Hematopoietic multipotent progenitor cell treated with erythropoietin and hydrocortisone succinate and interleukin-3 and kit ligand, for 8 days (in vitro differentiated cells): ENCODE measurements at places on chromosomes 16 and 17.

- DNase-seq, result no peak
These were observed 42.5 kb downstream of the AKAP10 start for GRCh38 chr17:19935169-19935568.

- no peak for DNase-seq
These were observed 29.0 kb upstream of the EMP2 start for GRCh38 chr16:10609402-10609774.

GRCh38 chr16:52603015-52603414 lies 56.1 kb upstream of the TOX3 start:
- DNase-seq, result no peak

DNA sequence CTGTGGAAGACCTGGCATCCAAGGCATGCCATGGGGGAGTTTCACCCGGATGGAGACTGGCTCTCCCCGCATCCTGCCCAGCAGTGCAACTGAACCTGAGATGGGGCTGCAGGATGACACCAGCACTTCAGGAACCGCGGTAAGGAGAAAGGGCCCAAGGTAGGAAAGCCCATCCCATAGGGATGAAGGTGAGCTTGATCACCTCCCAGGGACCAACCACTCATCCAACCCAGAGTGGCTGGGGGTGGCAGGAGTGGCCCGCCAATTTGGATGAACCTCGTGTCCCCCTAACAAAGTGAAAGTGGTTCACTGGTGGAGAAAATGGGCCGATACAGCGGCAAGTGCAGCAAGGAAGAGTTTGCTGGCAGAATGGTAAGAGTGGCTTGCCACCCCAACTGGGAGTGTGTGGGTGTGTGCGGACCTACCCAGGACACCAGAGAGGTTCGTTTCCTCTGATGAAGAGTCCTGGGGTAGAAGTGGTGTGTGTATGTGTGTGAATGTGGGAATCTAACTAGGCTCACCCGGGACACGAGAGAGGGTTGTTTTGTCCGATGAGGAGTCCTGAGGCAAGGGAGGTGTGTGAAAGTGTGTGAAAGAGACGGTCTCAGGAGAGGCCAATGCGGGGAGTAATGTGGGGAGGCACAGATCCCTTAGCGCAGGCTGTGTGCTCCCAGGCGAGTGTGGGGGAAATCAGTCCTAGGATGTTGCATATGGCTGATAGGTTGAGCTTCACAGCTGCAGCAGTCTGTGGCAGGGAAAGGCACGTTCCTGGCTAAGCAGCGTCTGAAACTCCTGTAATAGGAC lies 22.6 kb downstream of the ACSM1 start:
- peak; percentile 42 for DNase-seq

DNA sequence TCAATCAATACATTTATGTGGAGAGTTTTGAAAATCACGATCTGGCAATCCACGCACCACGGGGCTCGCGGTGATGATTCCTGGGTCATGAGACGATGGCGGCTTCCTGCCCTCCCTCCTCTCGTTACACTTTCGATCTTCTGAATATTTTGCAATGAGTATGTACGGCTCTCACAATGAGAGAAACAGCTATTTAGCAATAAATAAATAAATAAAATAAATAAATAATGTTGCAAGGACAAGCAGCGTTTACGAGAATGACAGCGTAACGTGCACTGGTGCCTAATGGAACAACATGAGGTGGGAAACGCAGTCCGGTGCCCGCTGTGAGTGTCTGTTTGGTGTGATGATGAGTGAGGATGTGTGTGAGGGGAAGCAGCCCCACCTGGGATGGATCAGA lies 46.7 kb upstream of the JPH3 start:
- no peak for DNase-seq

DNA sequence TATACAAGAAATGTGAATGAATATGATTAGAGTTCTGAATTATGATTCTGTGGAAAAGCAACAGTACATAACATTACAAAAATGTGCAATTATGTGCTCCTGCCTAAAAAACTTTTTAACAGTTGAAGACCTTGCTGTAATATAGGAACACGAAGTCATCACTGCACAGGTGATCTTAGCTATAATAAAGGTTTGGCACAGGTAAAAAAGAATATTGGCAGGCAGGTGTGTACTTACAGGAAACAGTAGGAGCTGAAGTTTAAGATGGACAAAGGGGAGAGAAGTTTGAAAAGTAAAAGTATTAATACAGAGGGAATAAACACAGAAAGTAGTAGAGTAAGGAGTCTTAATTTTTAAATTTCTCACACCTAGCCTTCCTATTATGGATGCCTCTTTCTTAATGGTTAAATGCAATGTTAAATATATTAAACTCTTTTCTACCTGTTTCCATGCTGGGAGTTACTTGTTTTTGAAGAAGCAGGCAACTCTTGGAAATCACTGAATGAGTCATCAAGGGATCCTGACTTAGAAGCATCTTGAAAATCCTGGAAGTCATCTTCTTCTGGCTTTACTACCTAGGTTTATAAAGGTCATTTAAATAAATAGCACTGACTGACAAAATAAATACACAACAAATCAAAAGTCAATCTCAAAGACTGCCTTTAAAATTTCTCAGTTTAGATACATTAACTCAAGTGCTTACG lies 40.7 kb downstream of the SYNRG start:
- no peak for DNase-seq
